Fibroblast of skin of right biceps (primary cell): ENCODE measurements at places on chromosomes 6 and 20.

DNA sequence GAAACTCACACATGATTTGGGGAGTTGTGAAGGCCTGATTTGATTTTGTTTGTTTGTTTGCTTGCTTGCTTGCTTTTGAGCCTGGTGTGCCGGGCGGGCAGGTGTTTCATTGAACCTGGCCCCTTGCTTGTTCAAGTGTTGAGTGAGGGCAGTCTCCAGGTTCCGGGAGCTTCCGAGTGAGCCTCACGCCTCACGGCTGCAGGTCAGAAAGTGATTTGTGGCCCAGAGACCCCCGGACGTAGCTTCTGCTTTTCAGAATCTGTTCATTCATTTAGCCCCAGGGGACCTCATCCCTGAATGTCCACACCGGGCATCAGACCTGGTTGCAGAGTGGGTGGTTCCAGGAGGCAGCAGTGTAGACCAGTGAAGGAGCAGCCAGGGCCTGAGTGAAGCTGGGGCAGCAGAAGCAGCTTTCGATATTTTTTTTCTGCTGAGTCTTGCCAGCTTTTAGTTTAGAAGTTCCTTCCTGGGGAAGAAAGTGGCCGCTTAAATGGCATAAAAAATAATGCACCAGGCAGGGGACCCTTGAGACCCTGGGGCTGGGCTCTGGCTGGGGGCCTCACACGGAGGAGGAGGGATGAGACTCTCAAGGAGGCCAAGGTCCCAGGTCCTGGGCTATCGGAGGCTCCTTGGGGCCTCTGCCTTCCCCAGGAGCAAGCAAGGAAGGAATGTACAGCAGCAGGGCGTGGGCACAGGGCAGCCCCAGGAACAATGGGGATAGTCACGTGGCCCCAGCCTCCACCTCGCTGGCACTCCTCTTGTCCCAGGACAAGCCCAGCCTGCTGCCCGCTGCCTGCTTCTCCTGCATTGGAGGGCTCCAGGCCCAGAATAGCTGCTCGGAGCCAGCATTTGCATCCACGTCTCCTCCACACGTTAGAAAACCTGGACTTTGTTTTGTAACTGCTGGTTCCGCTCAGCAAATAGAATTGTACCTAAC lies 89.2 kb upstream of the BHLHE23 start:
- no peak for DNase-seq

DNA sequence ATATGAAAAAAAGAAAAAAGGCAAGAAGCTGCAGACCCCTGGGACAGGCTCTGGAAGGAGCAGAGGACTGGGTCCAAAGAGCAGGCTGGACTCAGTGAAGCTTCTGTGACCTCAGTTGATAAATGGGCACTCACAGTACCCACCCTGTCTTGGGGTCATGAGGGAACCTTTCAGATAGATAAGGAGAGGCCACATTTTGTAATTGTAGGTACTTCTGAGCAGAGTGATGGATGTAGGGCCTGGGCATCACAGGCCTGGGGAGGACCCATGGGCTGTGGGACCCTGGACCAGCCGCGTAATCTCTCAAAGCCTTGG lies 79.3 kb downstream of the SLC24A3 start:
- no peak for DNase-seq

GRCh38 chr20:18019068-18019467 lies 38.6 kb downstream of the OVOL2 start:
- no peak for DNase-seq

- DNase-seq: no peak
Observed at GRCh38 chr20:400128-400453, 8.0 kb upstream of the RBCK1 start.

- no peak for DNase-seq
Observed at GRCh38 chr6:5078121-5078669, 6.9 kb upstream of the PPP1R3G start.

DNA sequence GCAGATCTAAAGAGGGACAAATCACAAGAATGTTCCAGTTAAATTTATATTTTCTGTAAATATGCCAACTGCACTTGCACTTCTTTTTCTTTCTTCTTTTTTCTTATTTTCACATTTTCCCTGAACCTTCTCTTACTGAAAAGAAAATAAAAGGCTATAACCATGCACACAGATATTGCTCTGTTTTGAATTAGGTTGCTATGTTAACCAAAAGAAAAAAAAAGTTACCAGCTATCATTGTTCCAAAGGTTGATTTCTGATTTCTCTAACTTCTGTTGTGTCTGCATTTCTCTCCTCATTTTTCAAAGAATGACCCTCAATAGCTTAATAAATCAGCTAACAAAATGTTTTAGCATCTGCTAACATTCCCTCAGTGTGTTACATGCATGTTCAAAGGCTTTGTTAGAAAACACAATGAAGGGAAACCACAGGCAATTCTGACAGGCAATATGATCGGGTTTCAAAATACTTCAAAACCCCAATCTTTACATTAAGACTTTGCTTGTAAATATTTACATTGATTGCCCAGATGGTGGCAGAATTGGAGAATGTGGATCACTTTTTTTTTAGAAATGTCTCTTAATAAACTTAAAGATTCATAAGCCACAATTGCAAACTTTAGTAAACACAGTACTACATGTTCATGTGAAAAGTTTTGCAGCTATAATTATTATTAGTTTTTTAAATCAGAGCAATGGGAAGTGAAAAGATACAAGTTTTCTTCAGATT lies 928.3 kb upstream of the FLRT3 start:
- DNase-seq: no peak

DNA sequence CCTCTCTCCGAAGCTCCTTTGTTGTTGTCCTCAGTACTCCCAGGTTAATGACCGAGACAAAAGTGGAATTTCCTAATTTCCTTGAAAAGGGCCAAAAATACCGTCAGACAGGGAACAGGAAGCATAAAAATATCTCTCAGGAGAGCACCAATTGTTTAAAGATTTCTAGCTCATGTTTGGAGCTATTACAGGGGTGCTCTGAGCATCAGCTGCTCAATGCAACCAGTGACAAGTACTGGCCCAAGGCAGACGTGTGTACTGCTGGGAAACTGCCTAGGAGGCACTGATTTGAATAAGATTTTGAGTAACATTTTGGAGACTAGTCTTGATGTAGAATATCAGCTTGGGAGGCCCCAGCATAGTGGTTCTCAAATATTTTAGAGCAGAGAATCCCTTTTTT lies 17.3 kb downstream of the LAMA4 start:
- DNase-seq: no peak

- no peak for DNase-seq
Observed at GRCh38 chr6:83313882-83314281, 117.0 kb downstream of the ME1 start.

- DNase-seq: peak; percentile 89
Observed at GRCh38 chr6:161048641-161049040, 57.1 kb downstream of the MAP3K4 start.

DNA sequence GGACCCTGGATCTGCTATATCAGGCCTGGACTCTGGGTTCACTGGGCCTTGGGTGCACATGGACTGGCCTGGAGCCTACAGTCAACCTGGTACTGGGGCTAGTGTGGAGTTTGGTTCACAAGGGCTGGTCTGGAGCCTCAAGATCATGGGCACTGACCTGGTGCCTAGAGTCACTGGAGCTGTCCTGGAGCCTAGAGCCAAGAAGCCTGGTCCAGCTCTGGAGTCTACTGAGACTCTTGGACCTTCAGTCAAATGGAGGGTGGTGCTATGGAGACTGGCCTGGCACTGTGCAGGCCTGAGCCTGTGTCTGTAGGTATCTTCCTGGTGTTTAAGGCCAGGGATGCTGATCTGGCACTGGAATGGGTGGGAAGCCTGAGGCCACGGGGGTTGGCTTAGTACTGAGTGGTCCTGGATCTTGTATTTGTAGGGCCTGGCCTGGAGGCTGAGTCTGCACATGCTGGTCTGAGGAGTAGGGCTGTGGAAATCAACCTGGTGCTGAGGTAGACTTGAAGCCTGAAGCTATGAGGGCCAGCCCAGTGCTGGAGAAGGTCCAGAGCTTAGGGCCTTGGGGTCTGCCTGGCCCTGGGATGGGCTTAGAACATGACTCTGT lies 16.5 kb upstream of the WFDC9 start:
- no peak for DNase-seq

DNA sequence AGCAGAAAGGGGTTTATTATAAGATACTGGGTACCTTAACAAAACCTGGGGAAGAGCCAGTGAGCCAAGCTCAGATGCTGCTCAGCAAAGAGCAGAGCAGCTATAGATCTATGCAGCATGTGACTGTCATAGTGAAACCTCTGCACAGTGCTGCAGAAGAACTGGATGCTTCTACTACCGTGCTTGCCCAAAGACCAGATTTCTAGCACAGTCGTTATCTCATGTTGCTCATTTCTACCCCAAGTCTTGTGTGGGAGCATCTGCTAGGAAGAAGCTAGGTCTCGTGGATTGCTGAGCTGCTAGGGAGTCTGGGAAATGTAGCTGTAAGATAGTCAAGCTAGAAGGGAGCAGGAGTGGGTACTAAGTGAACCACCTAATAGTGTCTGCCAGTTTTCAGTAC lies 31.7 kb upstream of the GNRH2 start:
- DNase-seq: no peak

GRCh38 chr6:154450498-154450897 lies 60.0 kb downstream of the CNKSR3 start:
- no peak for DNase-seq

DNA sequence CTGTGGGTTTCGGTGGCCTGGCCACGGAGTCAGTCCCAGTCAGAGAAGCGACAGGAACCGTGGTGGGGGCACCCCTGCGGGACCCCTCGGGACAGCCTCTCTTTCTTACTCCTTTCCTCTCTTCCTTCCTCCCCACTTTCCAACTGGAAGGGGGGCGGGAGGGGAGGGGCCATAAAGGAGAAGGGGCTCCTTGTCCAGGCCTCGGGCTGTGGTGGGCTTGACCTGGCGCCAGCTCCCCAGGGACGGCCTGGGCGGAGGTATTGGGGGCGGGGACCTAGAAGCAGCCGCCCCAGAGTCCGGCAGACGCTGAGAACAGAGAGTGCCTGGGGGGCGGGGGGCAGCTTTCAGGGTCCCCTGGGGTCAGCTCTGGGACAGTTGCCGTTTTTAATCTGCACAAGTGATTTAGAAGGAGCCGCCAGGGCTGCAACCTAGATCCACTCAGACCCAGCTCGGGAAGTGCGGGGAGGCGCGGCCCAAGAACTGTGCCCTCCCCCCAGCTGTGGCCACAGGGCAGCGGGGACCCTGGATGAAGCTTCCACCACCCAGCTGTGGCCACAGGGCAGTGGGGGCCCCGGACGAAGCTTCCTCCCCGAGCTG lies 6.4 kb upstream of the ABHD16B start:
- no peak for DNase-seq
